ENCODE measurements at places on chromosomes 1 and 21.

DNA sequence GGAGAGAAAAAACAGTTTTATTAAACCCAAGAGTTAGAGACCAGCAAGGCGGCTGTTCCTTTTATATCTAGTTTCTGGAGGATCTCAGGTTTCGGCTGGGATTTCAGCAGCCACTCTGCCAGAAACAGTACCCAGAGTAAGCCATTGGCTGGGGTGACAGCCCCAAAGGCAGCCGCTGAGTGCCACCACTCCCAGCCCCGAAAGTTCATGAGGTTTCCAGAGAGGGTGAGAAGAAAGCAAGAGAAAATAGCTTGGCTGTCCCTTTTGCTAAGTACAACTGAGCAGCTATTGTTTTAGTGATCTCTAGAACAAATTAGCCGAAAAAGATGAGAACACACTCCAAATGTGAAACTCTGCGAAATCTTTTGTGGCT lies 1.2 kb downstream of the SH3BGR start:
- DNase-seq = no peak

GRCh38 chr1:32861904-32862695 lies 8.6 kb downstream of the FNDC5 start:
- peak; percentile 42 for DNase-seq

GRCh38 chr1:68276448-68276847 lies 44.1 kb upstream of the WLS start:
- no peak for DNase-seq

DNA sequence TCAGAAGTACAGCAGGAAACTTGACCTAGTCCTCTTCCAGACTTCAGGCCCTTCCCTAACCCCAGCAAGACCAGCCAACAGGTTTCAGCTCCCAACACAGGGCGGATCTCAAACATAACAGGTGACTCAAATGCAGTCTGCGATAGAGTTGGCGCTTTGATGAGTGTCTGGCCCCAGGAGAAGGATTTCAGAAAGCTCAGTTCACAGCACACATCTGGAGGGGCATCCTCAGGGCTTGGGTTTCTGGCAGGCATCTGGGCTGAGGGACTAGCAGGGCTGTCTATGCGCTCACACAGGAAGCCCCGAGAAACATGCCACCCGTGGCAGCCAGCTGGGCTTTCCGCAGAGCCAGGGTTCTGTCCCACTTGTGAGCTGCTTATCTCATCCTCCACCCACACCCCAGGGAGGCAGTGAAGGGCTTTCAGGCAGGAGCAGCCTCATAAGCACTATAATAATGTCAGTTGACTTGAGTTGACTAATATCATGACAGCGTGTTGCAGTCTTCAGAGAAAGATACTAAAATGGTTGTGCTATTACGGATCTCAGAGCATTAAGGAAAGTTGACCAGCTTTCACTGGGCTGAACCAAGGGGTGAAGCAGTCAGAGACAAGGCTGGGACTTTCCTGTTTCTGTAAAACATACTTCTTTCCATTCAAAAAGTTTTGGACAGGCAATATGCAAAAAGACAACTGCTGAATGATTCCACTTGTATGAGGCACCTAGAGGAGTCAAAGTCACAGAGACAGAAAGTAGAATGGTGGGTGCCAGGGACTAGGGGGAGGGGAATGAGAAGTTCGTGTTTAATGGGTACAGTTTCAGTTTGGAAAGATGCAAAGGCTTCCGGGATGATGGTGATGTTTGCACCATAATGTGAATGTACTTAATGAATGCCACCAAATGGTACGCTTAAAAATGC lies 233.0 kb upstream of the IRF2BP2 start:
- DNase-seq = peak; percentile 96

GRCh38 chr1:103309786-103310185 lies 201.5 kb upstream of the COL11A1 start:
- DNase-seq = no peak

All from inflammatory macrophage treated with lipopolysaccharide for 4 hours (primary cell).